Osteoblast (primary cell): ENCODE measurements at places on chromosomes 2 and 18.

GRCh38 chr2:163717515-163717914 is 18.3 kb downstream of the FIGN start:
- no peak for DNase-seq

DNA sequence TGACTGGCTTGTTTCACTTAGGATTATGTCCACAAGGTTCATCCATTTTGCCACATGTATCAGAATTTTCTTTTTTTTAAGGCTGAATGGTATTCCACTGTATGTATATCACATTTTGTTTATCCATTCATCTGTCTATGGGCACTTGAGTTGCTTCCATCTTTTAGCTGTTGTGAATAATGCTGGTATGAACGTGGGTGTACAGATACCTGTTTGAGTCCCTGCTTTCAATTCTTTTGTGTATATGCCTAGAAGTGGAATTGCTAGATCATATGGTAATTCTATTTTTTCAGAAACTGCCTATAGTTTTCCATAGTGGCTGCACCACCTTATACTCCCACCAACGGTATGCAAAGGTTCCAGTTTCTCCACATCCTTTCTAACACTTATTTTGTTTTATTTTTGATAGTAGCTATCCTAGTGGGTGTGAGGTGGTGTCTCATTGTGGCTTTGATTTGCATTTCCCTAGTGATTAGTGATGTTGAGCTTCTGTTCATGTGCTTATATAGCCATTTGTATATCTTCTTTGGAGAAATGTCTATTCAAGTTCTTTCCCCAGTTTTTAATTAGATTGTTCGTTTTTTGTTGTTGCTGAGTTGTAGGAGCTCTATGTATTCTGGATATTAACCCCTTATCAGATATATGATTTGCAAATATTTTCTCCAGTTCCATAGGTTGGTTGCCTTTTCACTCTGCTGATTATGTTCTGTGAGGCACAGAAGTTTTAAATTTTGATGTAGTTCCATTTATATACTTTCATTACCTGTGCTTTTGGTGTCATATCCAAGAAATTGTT is 40.7 kb downstream of the TTC39C start:
- DNase-seq, result no peak

- no peak for DNase-seq
Observed at GRCh38 chr2:95317123-95317500, 20.0 kb downstream of the KCNIP3 start.

DNA sequence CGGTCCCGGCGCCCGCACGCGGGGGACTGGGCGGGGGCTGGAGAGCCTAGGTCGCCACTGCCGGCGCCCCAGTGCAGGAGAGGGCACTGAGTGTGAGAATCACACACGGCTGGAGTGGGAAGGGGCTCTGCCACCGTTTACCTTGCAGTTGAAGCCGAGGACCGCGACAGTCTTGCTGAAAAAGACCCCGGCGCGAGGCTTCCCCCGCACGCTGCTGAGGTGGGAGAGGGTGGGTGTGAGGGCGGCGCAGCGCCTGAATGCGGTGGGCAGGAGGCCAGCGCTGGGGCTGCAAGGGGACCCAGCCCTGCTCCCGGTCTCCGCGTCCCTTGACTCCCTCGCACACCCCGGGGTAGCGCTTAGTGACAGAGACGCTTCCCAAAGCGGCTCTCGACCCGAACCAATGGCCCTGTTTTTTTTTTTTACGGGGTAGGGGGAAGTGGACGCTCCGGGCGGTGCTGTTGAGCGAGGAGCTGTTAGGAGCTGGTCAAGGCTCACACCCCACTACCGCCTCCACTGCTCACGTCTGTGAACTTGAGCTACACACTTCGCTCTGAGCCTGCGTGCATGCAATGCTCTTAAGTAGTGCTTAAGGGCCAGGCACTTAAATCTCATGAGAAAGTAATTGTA is 794 bp downstream of the NOTO start:
- peak; percentile 65 for DNase-seq

GRCh38 chr18:36296650-36297416 is 680 bp upstream of the FHOD3 start:
- DNase-seq, result peak; percentile 94

GRCh38 chr2:238278626-238279323 is 9.6 kb downstream of the PER2 start:
- DNase-seq, result peak; percentile 79

GRCh38 chr2:44016282-44016681 is 20.5 kb upstream of the LRPPRC start:
- DNase-seq, result no peak
